Activated naive CD8-positive, alpha-beta T cell treated with anti-CD3 and anti-CD28 coated beads for 36 hours (primary cell): ENCODE measurements at places on chromosomes 1 and 21. TPM values are rescaled to one million over a fixed set of nuclear protein-coding genes. Genes with fewer than 3 reads are reported as not detected.

DNA sequence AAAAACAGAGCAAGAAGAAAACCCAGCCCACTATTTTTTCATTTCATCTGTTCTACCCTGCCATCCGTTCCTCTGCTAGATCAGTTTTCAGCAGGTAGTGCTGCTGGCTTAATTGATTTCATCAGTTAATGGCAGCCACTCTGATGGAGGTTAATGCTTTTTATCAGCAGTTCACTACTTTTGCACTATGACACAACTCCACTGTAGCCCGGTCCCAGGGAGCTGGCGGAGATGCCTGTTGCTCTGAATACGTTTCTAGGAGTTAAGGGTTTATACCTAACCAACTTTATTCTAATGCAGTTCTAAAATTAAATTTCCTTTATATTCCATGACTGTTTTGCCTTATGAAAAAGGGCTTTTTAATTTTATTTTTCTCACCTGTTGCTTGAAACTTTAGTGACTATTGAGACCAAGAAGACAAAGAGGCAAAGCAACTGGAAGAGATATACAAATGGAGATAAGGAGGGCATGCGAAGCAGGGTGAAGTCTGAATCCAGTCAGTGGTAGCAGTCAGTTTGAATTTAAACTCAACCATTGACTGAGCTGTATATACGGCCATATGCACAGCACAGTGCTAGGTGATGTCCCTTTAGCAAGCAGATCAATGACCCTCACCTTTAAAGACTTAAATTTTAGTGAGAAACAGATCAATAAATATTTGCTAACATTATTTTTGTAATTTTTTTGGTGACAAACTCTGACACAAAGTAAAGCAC is 477.9 kb downstream of the LMO4 start:
- DNase-seq = no peak

DNA sequence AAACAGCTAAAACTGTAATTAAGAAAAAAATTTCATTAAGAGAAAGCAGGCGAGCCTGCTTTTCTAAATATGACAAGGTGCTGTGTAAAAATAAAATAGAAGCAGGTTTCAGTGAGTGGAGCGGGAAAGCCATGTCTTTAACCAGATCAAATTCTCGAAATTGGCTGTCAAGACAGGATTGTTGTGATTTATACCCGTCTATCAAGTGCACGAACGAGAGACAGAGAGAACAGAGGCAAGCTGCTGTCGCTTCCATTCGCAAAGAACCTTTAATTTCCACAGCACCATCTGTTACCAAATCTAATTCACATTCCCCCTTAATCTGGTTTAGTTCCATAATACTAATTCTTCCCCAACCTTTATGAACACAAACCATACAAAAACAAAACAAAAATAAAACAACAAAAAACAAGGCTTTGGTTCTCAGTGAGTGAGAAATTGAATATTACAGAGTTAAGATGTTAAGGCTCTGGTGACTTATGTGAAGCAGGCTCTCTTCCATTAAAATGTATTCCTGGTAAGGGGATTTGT is 35.0 kb downstream of the ESRRG start:
- no peak for DNase-seq

Gene PIAS3
- total RNA-seq = 14.7 TPM

Gene FALEC
- not detected for total RNA-seq
